ENCODE measurements at places on chromosomes 5 and 9. TPM values are rescaled to one million over a fixed set of nuclear protein-coding genes. Genes with fewer than 3 reads are reported as not detected.

Gene SPATA31A3
- not detected for total RNA-seq

Gene FREM1
- total RNA-seq, result 1.4 TPM

DNA sequence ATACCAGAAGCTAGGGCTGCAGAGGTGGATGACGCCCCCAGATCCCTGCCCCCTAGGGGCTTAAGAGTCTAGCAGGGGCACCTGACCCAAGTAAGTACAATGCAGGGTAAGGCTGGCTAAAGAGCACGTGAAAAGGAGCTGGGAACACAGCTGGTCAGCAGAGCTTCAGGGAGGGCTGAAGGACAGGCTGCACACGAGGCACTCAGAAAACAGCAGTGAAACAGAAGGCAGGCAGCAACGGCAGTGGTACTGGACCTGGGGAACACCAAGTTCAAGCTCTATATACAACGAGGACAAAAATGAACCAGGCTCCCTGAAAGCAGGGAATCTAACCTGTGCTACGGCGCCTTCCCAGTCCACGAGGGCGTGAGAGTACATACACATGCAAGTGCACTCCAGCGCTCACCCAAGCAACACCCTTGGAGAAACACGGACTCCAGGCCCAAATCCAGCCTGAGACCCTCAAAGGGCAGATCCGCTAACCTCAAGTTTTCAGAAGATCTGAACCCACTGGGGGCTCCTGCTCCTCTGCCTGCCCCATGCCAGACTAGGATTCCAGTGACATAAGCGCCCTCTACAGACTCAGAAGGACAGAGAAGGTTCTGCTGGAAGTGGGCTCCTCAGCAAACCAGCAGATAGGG lies 57.4 kb downstream of the PSMB7 start:
- no peak for DNase-seq

DNA sequence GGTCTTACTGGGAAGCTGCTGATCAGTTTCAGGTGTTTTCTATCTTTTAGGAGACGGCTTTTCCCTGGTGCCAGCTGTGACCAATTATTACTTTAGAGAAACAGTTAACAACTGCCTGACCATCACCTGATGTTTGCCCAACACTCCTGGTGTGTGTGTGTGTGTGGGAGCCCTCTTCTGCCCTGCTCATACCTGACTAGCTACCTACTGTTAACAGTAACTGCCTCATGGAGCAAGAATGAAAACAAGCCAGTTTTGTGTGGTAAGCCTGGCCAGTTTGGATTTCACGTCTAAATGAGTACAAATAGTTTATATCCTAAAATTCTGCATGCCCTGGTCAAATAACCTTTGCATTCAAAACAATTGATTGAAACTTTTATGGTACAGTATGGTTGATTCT lies 46.1 kb upstream of the RIOK2 start:
- no peak for DNase-seq

- no peak for DNase-seq
These were observed 417.5 kb upstream of the MEF2C start for GRCh38 chr5:89300426-89300970.

DNA sequence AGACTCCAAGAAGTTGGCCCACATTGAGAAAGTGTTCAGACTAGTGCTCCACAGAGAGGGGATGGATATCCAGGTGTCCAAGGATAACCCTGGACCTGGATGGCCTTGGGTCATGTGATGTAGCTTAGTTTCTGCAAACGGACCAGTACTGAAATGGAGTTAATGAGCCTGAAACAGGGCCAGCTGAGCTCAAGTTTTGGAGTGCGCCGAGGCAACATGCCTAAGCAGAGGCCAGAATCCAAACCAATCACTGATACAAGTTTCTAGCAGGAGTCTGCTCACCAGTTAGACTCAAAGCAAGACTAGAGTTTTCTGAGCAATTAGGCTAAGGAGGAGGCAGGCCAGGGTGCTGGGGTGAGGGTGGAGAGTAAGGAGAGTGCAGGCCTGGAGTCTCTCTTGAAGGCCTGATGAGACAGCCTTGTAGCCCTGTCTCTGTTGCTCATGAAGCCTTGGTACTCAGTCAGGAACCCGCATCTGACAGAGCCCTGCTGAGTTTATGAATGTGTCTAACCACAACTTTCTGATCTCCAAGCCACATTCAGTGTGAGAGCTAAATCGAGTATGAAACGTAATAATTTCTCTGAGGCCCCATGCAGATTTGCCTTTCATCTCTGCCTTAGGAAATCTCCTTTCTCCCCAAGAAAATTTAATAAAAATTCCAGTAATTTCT lies 68.9 kb upstream of the EQTN start:
- DNase-seq, result no peak
